Right ventricle myocardium superior (tissue), 1 donor: ENCODE measurements at places on chromosomes 6 and 20. TPM values are rescaled to one million over a fixed set of nuclear protein-coding genes. Genes with fewer than 3 reads are reported as not detected.

GRCh38 chr6:93318121-93318520, 101.2 kb downstream of the EPHA7 start:
- DNase-seq = no peak

- no peak for DNase-seq
Measured at GRCh38 chr6:161353208-161353613, 79.3 kb upstream of the AGPAT4 start.

DNA sequence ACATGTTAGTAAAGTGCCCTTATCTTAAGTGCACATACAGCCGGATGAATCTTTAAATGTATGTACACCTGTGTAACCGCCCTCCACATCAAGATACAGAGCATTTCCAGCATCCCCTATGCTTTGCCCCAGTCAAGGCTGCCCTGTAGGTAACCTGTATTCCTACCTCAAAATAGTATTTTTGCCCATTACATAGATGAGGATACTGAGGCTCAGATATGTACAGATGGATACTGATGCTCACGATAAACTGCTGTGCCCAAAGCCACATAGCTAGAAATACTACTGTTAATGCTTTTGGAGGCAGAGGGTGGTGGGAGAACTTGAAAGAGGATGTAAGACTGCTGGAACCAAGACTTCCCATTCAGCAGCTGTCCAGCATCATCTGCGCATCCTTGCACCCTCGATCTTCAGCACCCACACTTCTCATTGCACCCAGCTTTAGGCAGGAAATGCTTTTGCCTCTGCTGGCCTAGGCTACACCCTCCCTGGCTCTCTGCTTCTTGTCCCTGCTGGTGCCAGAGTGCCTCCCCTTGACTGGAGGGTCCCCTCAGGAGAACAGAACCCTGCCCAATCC, 27.0 kb upstream of the ZFAND3 start:
- no peak for DNase-seq

Gene ABCF1
- 32.5 TPM for total RNA-seq
